ENCODE measurements at places on chromosomes 11 and 22. TPM values are rescaled to one million over a fixed set of nuclear protein-coding genes. Genes with fewer than 3 reads are reported as not detected.

- no peak for DNase-seq
Observed at GRCh38 chr11:50037251-50037650, 4.6 kb downstream of the OR4C45 start.

- DNase-seq = no peak
Observed at GRCh38 chr22:27775758-27776649, 25.6 kb downstream of the MN1 start.

TMPRSS6 gene
- not detected for polyA plus RNA-seq

DNA sequence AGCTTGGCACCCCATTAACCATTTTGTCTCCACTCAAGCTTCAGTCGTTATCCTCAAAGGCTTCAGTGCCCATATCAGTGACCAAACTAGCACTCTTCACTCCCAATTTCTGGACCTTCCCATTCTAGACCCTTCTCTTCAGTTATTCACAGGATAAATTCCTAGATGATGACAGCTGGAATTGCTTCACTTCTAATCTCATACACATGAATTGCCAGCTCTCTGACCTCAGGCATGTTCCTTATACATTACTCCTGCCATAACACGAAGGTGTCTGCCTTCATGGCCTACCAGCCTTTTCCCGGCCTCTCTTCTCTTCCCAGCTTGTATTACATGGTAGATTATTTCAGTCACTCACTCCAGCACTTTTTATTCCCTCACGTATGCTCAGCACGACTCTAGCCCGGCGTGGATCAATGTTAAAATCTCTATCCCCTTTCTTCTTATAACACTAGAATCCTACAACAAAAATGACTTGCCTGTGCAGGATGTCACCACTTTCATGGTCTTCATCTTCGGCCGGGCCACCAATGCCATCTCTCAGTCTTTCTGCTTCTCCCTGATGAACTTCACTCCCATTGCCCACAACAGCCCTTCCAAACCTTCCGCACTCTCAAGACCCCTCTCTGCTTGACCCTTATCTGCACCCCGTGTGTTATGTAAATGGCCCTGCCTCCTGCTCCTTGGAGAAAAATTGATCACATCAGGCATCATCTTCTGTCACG, 36.9 kb downstream of the EIF3F start:
- DNase-seq = no peak

DNA sequence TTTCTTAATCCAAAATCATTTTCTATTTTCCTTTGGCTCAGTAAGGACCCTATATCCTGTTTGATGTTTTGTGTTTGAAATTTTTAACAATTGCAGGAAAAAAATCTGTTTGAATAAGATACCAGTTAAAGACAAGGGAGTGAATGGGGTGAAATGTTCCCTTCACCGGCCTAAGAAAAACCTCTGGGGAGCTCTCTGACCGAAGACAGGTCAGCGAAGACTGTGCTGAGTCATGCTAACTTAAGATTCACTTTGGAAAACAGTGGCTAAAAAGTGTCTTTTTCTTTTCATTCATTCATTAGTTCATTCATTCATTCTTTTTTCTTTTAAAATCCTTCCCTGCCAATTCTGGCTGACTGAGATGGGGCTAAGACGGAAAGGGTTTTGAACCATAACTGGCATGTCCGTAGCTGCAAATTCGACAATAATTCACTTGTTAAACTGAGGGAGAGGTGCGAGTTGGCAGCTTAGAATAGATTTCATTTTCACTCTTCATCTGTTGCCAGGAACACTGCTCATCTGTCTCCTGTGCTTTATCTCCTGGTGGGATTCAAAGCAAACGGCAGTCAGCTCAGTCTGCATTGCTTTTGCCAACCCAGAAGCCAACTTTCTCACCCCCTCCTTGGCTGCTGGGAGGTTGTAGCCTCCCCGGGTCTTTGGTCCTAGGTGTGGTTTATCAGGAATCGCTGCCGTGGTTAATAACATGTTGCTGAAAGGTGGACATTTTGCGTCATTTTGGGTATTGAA, 434.0 kb upstream of the LARGE1 start:
- no peak for DNase-seq

GRCh38 chr22:41951898-41952474, at the start of gene SMIM45:
Gene SMIM45, plus strand, starts transcription at chr22:41952150.
- no peak for DNase-seq

KREMEN1 gene
- polyA plus RNA-seq = 2.5 TPM

OR52I2 gene
- not detected for polyA plus RNA-seq

- DNase-seq = no peak
Observed at GRCh38 chr11:75626889-75627529, 41.8 kb downstream of the MAP6 start.

GRCh38 chr11:100930185-100930778, 199.3 kb downstream of the PGR start:
- DNase-seq = peak; percentile 55

DNA sequence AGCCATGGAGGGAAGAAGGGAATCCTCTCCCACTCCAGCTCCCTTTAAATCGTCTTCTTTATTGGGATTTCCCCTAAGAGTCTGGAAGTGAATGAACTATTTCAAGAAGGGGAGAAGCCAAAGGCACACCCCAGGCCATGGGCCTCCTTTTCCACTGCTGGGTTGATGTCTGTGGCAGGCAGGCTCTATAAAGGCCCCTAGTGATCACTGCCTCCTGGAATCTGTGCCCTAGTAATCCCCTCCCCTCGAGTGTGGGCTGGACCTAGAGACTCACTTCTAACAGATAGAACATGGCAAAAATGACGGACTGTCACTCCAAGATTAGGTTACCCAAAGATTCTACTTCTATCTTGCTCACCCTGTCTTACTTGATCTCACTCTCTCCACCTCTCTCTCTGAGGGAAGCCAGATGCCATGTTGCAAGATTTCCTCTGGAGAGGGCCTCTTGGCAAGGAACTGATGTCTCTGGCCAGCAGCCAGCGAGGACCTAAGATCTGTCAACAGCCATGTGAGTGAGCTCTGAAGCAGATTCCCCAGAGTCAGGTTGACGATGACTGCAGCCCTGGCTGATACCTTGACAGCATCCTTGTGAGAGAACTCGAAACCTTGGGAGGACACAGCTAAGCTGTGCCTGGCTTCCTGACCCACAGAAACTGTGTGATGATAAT, 444.8 kb downstream of the SOX6 start:
- DNase-seq = peak; percentile 19

- no peak for DNase-seq
Observed at GRCh38 chr11:9138133-9138453, 46.7 kb upstream of the SCUBE2 start.

LIPT2 gene
- 3.8 TPM for polyA plus RNA-seq

GRCh38 chr22:48838846-48839730, 988.6 kb downstream of the BRD1 start:
- no peak for DNase-seq

- DNase-seq = no peak
Observed at GRCh38 chr11:9020916-9021315, 17.1 kb upstream of the NRIP3 start.

- no peak for DNase-seq
Observed at GRCh38 chr11:65589444-65590239, 6.0 kb downstream of the KCNK7 start.

- DNase-seq = no peak
Observed at GRCh38 chr22:44668190-44668885, 33.7 kb upstream of the PRR5 start.

DNA sequence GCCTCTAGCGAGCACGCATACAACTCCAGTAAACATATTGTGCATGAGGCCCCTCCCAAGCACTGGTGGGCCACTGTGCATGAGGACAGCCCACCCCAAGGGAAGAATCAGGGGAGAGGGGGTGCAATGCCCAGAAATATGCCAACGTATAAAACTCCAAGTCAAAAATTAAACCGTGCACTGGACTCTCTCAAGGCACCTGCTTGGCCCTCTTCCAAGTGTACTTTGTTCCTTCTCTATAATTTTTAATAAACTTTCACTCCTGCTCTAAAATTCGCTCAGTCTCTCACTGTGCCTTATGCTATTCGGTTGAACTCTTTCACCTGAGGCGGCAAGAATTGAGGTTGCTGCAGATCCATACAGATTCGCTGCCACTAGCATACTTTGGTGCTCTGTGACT, 465.3 kb upstream of the TENM4 start:
- no peak for DNase-seq

DNA sequence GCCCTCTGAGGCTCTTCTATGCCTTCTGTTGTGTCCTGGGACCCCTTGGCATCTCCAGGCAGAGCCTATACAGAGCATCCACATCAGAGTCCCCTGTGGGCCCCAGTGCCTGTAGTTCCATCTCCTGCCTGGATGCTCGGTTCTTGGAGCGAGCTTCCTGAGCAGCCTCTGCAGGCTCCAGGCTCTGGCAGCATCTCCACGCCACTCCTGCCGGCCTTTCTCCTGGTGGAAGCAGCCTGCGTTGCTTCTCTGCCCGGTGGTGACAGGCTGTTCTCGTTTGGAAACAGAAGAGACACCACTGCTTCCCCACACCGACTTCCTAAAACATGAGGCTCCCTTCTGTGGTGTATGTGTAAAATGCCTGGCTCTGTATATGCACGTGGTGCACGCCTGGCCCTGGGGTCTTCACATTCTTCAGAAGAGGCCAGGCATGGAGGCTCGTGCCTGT, 52.8 kb downstream of the BCR start:
- DNase-seq = no peak

GRCh38 chr22:36196254-36197064, 5.2 kb downstream of the APOL4 start:
- no peak for DNase-seq

GRCh38 chr11:128165572-128165971, 421.8 kb downstream of the ETS1 start:
- no peak for DNase-seq
